ENCODE measurements at places on chromosomes 2 and 18.

- DNase-seq: no peak
Observed at GRCh38 chr2:65649811-65650589, 217.6 kb upstream of the SPRED2 start.

DNA sequence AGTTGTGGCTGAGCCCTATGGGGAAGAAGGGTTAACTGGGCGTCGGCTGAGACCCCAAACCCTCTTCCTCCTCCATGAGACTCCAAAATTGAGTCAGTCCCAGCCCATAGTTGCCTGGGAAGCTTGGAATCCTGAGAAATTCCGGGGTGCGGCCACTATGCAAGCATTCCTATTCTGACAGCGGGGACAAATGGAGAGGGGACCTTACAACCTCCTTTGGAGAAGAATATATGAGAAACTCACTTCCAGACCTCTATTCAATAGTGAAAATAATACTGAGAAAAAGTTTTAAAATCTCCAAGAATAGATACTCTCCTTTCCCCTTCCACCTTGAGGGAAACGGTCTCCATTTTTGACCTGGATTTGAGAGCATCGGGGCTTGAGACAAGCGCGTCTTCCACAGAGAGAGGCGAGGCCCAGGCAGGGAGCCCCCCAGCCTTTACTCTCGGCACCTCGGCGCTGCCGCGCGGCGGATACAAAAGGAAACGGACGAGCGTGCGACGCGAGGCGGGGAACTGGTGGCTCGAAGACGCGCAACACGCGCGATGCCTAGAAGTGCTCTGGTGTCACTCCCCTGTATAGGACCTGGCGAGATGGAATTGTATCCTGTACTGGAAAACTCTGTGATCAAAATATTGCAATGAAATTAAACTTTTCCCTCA is 11.1 kb downstream of the NR4A2 start:
- DNase-seq: peak; percentile 49

DNA sequence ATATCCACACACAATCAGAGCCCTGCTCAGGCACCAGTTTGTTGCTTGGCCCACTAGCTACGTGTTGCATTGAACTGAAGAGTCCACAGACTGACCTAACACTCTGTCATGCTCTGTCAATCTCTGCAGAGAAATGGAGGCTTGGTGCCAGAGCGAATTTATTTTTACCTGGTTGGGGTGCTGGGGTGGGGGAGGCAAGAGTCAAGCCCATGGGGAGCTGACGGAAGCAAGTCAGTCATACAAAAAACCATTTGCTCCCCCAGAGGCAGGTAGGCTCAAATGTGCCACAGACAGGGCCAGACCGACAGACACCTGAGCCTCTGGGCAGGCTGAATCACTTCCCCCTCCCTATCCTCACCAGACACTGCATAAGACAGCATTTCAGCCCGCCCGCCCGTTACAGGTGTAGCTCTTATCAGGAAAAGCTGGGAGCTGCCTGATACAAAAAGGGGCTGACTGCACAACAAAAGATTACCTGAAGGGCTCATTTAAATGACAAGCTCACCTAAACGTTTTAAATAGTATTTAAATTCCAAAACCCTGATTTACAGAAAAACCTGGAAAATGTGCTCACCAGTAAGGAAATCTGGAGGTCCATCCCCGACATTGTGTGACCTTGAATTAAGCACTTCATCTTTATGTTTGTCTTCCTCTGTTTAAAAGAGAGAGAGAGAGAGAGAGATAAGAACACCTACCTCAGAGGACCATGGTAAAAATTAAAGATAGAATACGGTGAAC is 2.1 kb upstream of the PCBP1 start:
- DNase-seq: peak; percentile 85

DNA sequence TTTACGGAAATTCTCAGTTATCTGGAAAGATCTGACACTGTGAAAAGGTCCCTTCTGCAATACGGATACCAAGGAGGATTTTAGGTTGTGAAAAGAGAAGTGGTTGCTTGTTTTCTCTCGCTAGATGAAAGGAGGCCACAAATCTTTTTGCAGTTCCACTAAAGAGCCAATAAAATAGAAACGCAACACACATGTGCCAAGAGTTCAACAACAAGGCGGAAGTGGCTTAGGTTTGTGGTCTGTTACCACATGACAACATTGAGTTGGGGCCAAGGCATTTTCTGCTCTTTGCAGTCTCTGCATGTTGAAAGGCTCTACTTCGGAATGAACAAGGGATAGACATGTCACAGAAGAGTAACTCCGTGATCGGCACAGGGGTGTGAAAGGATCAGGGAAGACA is 115.7 kb upstream of the OSR1 start:
- peak; percentile 66 for DNase-seq

DNA sequence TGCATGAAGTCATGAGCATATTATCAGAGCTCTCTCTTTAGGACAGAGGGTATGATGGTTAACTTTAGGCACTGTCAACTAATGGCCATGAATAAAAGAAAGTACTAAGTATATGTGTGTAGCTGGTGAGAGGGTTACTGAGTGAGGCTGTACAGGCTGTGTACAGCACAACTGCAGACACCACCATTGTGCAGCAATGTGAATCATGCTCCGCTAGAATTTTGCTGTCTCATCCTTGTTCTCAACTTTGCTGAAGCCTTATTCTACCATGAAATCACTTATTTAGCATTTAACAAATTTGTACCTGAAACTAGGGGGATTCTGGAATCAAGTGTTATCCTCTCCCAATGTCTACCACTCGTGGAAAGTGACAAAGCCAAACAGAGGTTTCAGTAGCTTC is 414.9 kb downstream of the PLCL1 start:
- no peak for DNase-seq

DNA sequence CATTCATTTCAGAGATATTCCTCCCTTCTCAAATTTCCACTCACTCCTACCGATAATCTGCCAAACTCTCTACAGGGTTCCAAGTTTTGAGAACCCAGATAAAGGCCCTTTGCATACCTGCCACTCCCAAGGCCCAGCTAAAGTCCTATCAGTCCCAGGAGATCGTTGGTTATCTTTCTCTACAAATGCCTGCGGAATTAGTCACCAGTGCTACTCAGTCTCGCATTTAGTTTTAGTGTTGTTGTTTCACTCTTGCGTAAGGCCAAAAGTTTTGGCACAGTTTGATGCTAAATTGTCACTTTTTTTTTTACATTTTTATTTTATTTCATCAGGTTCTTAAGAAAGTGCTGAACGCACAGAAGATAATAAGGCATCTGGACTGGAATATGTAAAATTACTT is 29.2 kb upstream of the SETBP1 start:
- DNase-seq: no peak
